Mesothelial cell of epicardium (in vitro differentiated cells): ENCODE measurements at places on chromosomes 1 and 21.

GRCh38 chr1:57157818-57158603, 192.2 kb upstream of the C8B start:
- peaks cover 33% of the 10 kb centered on the region for H3K27me3 ChIP-seq
- no peak for DNase-seq
- no peak overlapping the region for H3K27ac ChIP-seq

DNA sequence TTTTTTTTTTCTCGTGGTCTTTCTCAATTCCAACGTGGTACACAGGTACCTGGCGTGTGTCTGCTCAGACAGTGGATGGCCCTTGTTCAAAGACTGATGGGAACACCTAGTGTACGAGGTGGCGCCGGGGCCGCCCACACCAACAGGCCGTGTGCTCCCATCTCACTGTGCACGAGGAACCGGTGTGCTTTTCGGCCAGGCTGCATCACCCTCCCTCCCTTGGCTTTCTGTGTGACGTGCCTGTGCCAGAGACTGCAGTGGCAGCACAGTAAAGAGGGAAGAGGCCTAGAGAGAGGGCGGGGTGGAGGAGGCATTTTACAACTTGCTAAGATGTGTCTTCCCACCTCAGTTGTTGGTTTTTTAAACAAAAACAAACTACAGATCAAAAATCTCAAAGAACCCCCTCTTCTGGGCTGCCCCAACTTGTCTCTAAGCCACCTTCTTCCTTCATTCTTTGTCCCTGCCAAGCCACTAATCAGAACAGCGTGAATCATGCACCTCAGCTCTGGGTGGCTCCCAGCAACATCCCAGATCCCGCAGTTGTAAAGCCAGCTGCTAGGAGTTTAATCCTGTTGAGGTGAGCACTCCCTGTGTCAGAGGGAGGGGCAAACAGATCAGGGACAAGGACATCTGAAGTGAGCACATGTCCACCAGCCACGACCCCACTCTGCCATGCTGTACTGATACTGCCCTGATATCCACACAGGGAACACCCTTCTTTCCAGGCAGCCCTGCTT, 20.7 kb downstream of the IRF2BP2 start:
- DNase-seq: no peak
- H3K4me1 ChIP-seq: peaks cover 27% of the 10 kb centered on the region
- no peaks in the 10 kb centered on the region for H3K27me3 ChIP-seq

- H3K4me3 ChIP-seq: peak overlapping the region; percentile 24
- no peak for DNase-seq
- H3K27me3 ChIP-seq: no peaks in the 10 kb centered on the region
- H3K36me3 ChIP-seq: no peaks in the 10 kb centered on the region
Measured at GRCh38 chr1:234743791-234744611, 134.0 kb upstream of the IRF2BP2 start.

- peaks cover 27% of the 10 kb centered on the region for H3K4me1 ChIP-seq
- peaks cover 6% of the 10 kb centered on the region for H3K27me3 ChIP-seq
- peak; percentile 71 for DNase-seq
- peak overlapping the region; percentile 72 for H3K27ac ChIP-seq
- no peaks in the 10 kb centered on the region for H3K36me3 ChIP-seq
- peak overlapping the region; percentile 39 for H3K4me3 ChIP-seq
Measured at GRCh38 chr1:40802078-40802741, 18.6 kb downstream of the KCNQ4 start.
